ENCODE measurements at places on chromosomes 12 and 14. TPM values are rescaled to one million over a fixed set of nuclear protein-coding genes. Genes with fewer than 3 reads are reported as not detected.

- DNase-seq = no peak
Observed at GRCh38 chr14:68081489-68081888, 261.9 kb downstream of the RAD51B start.

DNA sequence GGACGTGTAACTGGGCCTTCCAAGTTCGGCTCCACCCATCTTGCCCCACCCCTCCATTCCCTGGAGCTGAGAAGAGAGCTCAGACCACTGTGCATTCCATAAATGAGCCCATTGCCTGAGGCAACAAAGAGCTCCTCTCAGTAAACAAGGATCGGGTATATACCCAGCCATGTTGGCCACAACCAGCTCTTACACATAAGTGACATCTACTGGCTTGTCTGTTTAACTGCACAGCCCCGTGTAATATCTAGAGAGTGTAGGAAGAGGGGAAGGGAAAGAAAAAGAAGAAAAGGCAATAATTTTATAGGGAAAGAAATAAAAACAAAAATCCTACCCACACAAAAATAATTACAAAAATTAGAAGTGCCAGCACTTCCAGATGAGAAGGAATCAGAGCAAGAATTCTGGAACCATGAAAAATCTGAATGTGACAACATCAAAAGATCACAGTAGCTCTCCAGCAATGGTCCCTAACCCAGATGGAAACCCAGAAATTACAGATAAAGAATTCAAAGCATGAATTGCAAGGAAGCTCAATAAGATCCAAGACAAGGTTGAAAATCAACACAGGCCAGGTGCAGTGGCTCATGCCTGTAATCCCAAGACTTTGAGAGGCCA lies 308.1 kb downstream of the RPAP3 start:
- DNase-seq = no peak

The GPD1 gene
- total RNA-seq = 32.2 TPM

The CEBPE gene
- 0.31 TPM for total RNA-seq

The SLC4A8 gene
- total RNA-seq = 1.2 TPM

GRCh38 chr12:17358835-17359234 lies 731.2 kb downstream of the RERGL start:
- no peak for DNase-seq

DNA sequence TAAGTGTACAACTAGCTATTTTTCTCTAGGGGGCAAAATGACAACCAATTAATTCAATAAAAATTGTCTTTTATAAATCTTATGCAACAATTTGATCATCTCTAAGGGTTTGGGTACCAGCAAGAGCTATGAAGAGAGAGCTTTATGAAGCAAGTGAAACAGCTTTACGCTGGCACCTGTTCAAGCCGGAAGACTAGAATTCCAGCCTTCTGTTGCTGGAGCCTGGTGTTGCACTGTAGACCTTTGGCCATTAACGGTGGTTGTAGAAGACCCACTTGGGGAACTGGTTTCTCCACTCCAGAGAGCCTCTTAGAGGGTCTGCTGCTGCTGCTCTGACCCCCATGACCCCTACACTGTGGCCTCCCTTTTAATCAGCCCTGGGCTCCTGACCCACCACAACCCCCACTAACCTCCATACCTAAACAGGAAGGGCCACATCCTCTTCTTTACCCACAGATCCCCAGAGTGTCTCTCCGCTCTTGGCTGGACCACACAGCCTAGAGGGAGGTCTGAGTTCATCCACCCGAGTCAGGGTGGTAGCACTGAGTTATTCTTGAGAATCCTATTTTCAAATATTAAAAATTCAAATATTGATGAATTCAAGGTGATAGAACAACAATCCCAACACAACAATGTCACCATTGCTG lies 54.6 kb upstream of the STON2 start:
- no peak for DNase-seq

DNA sequence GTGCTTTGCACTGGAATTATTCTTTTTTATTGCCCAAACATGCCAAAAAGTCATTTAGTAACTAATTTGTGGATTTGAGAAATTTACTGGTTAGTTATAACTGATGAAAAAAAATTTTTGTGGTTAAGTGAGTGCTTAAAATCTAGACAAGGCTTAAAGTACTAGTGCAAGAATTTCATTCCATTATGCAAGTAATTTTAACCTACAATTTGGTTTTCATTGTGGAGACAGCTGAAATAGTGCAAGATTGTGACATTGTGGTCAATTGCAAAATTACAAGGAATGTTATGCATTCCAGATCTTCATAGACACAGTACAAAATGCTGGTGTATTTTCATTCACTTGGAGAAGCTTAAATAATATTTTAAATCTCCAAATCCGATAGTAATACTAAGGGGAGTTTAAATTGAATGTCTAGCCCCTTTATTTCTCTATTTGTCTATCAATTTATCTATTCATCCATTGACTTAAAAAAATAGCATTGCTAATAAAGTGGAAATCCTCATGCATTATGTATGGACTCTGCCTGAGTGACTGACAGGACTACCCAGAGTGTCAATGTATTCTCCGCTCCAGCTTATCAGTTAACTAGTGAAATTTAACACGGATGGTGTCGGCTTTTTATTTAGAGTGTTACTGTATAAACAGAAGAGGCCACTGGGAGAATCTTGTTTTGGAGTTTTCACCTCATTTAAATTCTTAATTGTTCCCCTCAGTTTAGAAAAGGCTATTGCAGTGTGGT lies 125.9 kb downstream of the ALX1 start:
- no peak for DNase-seq

The SPTB gene
- total RNA-seq = 14.8 TPM

DNA sequence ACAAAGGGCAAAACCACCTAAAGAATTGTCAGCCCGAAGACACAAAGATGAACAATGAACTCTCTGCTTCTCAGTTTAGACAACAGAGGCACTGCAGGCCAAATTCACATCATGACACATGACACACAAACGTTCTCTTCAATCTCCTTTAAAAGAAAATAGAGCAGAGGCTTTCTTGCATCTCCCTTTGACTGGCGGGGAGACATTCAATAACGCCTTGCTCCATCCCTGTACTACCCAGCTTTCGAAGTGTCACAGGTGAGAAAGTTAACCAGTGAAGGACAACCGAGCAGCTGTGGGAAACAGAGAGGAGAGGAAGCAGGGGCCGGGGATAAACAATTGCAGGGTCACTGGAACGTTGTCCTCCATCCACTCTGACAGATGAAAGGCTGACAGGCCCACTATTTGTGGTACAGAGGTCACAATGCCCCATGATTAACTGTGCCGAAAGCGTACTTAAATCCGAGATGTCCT lies 130.8 kb downstream of the PHLDA1 start:
- no peak for DNase-seq

The NINJ2 gene
- total RNA-seq = 6.2 TPM

The KRT71 gene
- total RNA-seq = not detected

GRCh38 chr14:63267171-63267570 lies 51.6 kb downstream of the GPHB5 start:
- DNase-seq = no peak

- no peak for DNase-seq
Observed at GRCh38 chr14:100219126-100219785, 19.7 kb upstream of the YY1 start.

DNA sequence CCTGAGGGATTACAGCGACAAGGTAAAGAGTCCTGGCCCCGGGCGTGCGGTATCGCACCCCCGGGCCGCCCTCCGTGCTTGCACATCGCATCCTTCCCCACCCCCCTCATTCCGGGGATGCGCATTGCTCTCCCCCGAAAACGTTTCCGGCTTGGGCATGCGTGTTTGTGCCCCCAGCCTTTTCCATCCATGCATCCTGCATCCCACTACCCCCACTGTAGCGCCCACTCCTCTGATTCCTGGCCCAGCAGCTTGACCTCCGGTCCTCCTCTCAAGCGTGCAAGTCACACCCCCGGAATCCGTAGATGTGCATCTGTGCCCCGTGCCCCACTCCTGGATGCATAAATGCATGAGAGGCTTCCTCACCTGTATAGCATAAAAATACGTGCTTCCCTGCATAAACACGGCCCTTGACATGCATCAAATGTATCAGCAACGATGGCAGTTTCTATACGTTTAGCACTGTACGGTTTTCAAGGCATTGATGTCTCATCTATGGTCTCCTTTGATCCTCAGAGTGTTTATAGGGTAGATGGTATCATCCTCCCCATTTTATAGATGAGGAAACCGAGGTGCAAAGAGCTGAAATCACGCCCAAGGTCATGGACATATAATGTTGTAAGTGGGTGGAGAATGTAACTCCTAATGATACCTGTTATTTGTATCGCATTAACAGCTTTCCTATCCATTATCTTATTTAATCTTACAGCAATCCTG lies 484 bp downstream of the RIC8B start:
- no peak for DNase-seq

The TMEM229B gene
- total RNA-seq = 2.9 TPM

DNA sequence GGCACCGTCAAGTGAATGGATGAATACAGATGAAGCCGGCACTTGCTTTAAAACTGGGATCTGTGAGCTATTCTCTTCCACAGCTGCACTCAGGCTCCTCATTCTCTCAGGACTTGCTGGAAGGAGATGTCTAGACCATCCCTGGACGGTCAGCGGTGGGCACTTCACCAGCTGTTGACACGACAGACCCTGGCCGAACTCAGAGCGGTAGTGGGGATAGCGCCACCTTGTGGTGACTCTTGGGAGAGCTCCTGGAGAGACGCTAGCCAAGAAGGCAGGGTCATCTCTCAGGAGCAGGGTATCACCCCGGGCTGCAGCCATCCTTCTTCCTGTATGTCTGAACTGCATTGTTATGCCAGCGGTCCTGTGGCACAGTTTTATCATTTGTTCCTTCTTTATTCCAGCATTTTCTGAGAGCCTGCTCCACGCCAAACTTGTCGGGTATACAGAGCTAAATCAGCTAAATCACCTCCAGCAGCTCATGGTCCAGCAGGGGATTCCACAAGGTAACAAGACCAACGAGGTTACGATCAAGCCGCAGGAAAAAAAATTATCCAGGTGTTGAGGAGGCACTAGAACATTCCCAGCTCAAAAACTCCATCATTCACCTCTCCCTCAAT lies 10.0 kb downstream of the WNT1 start:
- DNase-seq = peak; percentile 84

DNA sequence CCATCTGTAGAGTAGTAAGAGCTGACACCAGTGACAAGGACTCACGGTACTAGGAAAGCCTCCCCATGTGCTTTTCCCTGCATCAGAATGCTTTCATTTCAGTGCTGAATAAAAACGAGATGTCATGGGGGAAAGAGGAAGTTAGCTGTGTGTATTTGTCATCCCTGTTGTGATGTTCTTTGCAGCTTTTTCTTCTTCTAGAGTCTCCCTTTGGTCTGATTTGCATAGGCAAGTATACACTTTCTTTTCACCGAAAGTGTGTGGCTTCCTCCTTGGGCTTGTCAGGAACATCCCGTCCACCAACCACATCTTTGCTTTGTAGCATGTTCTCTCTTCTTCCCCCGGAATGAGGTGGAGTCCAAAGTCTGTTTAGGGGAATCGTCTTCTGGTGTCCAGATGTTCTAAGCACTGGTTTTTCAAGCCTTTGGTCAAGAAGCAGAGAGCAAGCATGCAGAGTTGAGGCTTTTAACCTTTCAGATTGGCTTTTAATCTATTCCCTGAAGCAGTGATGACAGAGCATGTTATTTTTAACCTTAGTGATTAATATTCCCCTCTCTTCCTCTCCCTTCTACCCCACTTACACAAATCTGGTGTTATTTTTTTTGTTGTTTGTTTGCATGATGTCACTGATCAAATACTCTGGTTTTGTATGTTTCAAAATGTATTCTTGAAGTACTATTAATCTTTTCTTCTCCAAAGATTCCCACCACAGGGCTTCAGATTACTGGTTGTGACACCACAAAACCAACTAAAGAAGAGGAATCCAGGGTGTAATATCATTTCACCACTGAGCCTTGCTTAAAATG lies 163.4 kb downstream of the SAMD4A start:
- DNase-seq = no peak

DNA sequence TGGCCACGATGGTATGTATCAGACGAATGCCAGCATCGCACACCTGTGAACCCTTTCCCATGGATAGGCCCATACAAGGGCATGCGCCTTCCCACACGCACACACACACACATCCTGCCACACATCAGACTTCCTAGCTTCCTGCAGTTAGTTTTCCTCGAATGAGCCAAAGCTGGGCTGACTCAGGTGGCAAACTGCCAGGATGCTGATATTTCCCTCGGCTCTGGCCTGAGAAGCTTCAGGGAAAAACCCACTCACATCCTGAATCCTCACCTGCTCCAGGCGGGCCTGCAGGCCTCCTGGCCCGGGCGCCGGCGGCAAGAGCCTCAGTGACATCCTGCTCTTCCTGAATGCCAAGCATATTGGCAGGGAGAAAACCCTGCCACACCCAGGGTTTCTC lies 22.4 kb downstream of the CALM1 start:
- DNase-seq = peak; percentile 86

GRCh38 chr12:177336-177979 lies 36.5 kb downstream of the SLC6A12 start:
- no peak for DNase-seq

The LHX5 gene
- total RNA-seq = not detected

- DNase-seq = no peak
Observed at GRCh38 chr12:95463050-95463449, 10.9 kb upstream of the METAP2 start.

- DNase-seq = no peak
Observed at GRCh38 chr12:6468283-6468575, 2.2 kb downstream of the VAMP1 start.

GRCh38 chr12:38162708-38163441 lies 153.7 kb upstream of the ALG10B start:
- DNase-seq = no peak

GRCh38 chr12:6069437-6070093 lies 54.9 kb downstream of the VWF start:
- DNase-seq = no peak

The AICDA gene
- 0.40 TPM for total RNA-seq

Data from sciatic nerve (tissue), 2 donors.